ENCODE measurements at places on chromosomes 11 and 22.

DNA sequence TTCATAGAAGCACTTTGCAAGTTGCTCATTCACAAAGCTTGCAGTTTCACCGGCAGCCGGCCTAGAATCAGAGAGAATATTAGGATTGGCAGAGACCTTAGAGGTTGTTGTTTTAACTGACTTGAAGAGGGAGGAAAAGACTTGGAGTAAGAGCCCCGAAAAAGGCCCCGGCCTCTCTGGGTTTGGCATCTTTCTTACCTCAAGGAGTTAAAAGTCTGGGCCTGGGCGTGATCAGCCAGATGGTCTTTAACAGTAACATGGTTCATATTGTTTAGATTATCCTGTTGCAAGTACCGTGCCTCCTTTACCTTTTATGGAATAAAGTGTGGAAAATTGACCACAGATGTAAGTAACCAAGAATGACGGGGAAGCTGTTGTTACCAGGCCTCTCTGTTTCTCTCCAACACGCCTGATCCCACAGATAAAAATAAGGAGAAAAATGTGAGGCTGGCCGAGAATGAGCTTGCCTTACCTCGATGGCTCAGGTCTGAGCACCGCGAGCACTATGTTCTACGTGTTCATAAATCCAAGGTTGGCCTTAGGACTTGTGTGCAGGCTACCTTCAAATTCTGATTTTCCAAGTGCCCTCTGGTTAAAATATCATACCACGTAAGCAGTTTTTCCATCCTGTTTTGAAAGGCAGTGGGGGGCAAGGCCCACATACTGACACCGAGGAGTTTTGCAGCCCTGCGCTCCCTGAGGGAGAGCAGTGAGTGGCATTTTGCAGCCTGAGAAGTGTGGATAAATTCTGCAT is 56.4 kb downstream of the PARVA start:
- no peak for DNase-seq

DNA sequence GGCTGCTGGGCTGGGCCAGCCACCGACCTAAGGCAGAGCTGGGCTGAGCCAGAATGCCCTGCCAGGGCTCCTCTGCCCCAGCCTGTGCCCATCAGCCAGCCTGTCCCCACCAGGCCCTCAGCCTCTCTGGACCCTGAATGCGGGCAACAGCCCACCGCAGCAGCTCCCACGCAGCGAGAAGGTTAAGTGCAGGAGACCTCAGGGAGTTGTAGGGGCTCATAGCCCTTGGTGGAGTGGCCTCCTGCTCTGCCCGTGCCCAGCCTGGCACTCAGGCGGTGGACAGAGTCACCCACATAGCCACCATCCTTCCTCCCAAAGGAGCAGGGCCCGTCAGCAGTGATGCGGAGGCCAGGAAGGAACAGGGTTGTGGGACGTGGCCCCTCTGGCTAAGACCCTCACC is 19.1 kb downstream of the WNT7B start:
- DNase-seq: no peak

DNA sequence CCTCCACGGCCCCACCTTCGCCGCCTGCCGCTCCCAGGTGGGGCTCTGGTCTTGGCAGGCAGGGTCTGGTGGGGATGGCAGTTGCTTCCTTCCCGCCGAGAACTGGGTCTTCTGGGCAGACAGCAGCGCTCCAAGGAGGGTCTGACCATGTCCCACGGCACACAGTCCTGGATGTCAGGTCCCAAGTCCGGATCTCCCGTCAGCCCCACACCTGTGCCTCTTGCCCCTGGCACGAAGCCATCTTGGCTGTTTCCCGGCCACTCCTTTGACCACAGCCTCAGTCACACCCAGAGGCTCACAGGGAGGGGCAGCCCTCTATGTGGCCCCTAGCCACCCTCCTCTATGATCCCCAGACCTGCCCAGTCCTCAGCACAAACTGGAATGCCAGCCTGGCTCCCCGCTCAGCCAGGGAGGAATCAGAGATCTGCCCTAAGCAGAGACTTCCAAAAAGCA is 14.3 kb downstream of the MUC5B start:
- DNase-seq: no peak

DNA sequence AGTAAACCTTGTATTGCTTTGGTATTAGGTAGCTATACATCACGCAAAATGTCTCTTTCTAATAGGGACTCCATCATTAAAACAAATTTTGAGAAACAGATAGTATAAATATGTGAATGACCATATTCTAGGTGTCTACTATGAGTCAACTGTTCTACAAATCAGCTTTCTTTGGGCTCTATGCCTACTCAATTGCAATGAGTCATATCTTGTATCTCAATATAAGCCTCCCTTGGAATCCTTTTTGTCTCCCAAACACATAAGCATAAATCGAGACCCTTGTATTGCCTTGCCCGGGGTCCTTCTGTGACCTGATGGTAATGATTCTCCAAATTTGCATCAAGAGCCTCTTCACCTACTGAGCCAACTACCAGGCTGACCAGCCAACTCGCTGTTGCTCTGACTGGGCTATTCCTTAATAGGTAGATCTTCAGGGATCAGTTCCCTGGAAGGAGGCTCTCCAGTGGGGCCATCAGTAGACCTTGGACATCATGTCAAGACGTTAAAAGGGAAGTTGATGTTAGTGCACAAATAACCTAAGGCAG is 22.2 kb downstream of the BLID start:
- DNase-seq: no peak

DNA sequence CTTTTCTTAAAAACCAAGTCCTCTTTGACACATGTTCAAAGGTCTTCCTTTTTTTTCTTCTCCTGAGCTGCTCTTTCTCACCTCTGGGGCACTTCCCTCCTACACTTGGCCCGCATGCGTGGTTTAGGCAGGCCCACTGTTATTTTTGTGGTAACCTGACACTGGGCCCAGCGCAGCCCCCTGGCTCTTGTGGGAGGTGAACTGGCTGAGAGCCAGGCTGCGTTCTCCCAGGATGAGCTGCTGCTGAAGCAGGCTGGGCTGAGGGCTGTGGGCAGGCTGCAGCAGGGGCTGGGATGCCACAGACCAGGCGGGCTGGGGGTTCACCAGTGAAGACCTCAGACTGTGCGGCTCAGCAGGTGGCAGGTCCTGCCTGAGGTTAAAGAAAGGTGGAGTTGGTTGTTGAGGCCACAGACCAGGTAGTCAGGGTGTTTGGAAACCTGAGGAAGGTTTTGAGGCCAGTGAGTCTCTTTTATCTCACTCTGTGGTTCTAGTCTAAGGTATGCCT is 72.4 kb downstream of the TEAD1 start:
- no peak for DNase-seq

DNA sequence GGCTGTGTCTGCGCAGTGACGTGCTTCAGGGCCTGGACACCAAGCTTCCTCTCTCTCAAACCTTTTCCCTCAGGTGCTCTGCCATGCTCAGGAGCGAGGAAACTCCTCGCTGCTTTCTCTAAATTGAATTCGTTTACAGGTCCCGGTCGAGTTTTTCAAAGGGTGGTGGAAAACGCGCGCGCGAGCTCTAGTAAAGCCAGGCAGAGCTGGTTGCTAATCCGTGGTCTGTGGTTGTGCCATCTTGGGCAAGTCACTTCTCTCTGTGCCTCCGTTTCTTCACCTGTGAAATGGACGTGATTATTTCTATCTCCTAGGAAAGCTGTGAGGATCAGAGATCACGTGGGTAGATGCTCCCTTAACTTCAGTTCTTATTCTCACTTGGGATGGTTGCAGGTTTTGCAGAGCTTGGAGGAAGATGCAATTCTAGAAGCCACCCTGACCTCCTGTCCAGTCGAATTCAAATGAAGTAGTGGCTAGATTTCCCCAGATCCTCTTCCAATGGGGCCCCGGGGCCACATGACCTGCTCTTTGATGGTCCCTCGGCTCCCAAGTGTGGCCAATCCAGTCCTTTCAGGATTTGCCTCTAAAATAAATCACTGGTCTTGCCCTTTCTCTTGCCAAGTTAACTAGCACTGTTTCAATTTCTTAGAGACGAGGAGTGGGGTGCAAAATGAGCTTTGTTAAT is 10.5 kb upstream of the ALX4 start:
- DNase-seq: no peak

GRCh38 chr11:59647245-59647980 is 21.4 kb downstream of the PATL1 start:
- DNase-seq: no peak

DNA sequence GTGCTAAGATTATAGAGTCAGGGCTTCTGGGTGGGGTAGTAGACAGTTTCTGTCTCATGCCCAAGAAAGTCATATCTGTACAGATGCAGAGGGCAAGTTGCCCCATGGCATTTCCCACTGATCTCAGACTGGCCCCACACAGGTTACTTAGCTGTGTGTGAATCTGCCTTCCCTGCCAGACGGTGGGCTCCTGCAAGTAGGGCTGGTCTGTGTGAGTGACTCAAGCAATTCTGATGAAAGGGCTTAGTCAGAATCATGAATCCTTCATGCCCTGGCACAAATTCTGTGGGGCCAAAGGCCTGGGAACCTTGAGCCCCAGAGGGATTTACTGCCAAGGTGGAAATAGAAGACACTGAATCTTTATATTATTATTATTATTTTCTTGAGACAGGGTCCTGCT is 30.4 kb downstream of the USH1C start:
- no peak for DNase-seq

- DNase-seq: no peak
Observed at GRCh38 chr11:103997082-103997481, 39.4 kb upstream of the DDI1 start.

DNA sequence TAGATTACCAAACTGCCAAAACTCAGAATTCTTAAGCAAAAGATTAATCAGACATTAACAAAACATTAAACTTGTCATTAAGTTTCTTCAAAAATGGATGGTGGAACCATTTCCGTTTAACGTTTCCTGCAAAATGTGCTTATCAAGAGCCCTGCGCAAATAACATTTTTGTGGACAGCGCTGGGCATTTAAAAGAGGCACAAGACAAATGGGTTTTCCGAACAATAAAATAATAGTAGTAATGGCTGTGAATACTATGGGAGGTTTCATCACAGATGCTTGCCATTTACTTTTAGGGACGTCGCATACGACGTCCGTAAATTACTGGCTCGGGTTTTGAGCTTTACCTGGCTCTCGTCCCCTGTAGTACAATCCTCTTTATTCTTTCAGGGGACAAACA is 1.1 kb downstream of the NPAT start:
- DNase-seq: no peak

DNA sequence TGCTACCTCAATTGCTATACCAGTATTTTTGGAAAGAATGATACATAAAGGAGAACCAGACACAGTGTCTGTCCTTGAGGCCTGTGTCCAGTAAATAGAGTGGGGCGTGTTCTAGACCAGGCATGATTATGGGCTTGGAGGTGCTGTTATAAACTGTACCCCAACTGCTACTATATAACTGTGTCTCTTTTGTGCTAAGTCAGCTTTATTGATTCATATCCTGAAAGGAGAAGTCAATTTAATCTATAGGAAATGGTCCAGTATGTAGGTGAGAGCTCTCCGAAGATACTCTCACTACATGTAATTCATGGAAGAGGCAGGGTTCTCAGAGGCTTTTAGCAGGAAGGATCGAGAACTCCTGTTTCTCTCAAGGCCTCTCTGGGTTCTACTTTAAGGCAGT is 334.3 kb downstream of the TMEM135 start:
- no peak for DNase-seq

DNA sequence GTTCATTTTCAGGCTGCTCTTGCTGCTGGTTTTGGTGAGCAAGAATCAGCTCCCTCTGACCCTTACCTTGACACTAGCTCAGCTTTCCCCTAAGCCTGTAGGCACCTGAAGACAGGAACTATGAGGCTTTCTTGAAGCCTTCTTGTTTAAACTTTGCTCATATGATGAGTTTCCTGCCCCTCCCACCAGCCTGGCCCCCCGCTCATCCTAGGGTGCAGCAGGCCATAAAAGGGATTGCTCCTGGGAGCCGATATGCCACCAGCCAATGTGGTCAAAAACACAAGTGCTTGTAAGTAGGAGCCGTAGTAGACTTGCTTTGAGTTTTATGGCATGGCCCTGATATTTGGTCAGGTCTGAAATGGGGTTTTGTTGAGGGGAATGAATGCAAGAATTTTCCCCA is 164.7 kb downstream of the DSCAML1 start:
- no peak for DNase-seq
